NAMALWA (cell line): ENCODE measurements at places on chromosomes 1 and 21.

GRCh38 chr1:93764366-93764750 lies 82.7 kb upstream of the BCAR3 start:
- DNase-seq: no peak

DNA sequence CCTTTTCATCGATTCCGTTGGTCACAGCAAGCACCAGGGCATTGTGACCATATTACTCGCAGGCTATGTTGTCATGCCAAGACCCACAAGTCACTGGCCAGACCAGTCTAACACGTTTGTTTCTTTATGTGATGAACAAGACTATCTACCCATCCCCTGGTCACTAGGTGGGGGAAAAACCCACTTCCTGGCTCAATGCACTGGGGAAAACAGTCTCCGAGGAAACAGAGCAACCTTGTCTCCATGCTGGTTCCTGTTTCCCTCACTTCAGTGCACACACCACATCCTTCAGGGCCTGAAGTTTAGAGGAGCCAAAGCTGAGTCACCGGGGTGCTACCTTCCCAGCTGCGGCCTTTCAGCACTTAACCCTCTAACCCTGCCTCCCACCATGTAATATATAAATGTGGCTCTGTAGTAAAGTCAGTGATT lies 20.9 kb downstream of the ERICH3 start:
- peak; percentile 53 for DNase-seq

DNA sequence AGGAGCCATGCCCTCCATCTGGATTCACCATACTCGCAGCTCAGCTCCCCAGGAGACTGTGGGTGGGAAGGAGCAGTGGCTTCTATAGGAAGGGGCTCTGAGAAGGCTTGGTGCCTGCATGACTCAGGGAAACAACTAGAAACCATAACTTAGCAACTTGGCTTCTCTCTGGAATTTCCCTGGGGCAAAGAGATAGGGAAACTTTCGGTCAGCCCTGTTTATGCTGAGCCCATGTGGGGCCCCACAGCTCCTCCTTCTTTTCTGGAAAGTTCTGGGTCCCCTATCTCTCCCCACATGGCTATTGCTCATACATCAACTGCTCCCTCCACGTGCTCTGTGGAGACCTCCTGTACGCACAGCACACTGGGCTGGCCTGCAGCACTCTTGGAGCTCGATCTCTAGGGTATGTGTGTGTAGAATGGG lies 39.3 kb downstream of the PLEKHA6 start:
- no peak for DNase-seq

DNA sequence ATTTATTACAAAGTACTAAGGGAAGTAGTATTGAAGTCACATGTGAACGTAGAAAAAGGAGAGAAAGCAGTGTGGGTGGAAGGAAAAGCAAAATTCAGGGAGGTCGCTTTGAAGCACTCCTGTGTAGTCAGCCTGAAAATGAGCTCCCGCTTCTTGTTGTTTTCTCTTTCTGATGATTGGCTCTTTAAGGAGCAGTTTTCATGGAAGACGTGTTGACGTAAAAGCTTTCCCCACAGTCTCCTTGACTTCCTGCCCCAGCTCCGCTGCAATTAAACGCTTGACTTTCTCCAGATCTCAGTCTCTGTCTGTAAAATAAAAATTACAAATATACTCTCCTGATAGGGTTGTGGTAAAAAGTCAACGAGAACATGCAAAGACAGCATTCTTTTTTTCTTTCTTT lies 661.5 kb upstream of the ZP4 start:
- no peak for DNase-seq

- no peak for DNase-seq
Observed at GRCh38 chr1:241767737-241768136, 80.3 kb upstream of the EXO1 start.
